Neuronal stem cell (in vitro differentiated cells): ENCODE measurements at places on chromosomes 13 and 19.

- no peak for DNase-seq
Observed at GRCh38 chr13:70894258-70894657, 786.0 kb upstream of the KLHL1 start.

- no peak for DNase-seq
Observed at GRCh38 chr13:35554972-35555623, 78.6 kb upstream of the MAB21L1 start.

GRCh38 chr19:11570039-11570462 is 7.4 kb downstream of the ACP5 start:
- DNase-seq: no peak

GRCh38 chr19:57434386-57435061 is 601 bp upstream of the ZNF749 start:
- DNase-seq: no peak

DNA sequence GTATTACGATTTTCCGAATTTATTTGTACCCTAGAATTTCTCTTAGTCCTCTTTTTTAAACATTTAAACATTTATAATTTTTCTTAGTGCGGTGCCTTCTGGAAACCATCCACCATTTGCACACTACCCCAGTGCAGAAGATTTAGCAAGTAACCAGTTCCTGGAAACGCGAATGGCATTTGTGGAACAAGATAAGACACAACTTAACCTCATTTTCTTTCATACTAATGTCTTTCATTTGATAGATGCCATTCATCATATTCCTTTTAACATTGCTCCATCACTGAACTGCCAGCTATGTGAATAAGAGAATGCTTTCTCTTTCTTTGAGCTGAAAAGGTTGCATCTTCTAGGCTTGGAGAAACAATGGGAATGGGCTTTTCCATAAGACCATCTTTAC is 6.8 kb downstream of the FRY start:
- no peak for DNase-seq

DNA sequence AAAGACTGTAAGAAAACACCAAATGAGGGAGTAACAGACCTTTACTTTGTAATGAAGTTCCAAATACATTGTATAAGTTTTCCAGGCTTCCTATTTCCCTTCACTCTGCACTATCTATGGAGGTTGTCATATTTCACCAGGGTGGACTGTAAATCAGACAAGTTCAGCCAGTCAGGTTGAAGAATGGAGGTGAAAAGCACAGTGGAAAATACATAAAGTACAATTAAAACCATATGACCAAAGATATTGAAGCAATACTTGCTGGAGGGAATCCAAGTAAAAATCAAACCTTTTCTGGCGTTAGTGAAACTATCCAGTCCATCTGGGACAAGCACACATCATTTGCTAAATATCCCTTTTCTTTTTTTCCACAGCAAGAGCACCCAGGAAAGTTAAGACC is 3.2 kb downstream of the LHFPL6 start:
- no peak for DNase-seq

- DNase-seq: no peak
Observed at GRCh38 chr13:94177041-94177440, 302.4 kb downstream of the DCT start.

DNA sequence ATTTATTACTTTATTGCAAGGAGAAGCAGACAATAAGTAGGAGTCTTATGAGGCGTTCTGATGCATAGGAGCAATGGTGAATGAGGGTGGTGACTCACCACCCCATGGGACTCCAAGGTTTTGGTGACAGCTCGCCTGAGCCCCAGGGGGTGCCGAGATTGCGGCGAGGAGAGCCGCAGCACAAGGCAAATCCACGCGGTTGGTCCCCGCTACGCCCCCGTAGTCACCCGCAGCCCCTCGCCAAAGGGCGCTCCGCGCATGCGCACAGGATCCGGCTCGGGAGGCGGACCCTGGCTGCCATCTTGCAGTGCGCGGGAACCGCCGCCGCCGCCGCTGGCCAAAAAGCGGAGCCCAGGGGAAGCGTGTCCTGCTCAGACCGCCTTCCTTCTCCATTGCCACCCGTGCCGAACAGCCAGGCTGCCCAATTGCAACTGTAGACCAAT is at the start of gene NAA16:
TSS of gene NAA16 (plus strand) at position 305 of the 443 bp plus-strand sequence. CDS start 262 bp downstream, outside the sequence.
- peak; percentile 91 for DNase-seq

DNA sequence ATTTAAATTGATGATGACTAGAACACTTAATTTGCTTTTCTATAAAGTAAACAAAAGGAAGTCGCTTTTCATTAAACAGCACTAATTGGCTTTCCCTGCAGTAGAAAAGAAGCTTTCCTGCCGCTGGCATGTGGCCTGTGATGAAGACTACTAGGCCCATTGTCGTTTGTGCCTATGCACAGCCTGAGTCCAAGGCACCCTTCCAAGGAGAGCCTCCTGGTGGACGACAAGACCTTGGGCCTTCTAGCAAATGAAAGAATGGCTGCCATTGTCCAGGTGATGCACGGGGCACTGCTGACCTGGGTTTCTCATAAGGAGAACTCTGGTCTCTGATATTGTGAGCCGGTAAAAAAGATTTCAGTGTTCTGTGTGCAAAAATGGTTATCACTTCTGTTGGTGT is 233.0 kb downstream of the COL4A1 start:
- no peak for DNase-seq

DNA sequence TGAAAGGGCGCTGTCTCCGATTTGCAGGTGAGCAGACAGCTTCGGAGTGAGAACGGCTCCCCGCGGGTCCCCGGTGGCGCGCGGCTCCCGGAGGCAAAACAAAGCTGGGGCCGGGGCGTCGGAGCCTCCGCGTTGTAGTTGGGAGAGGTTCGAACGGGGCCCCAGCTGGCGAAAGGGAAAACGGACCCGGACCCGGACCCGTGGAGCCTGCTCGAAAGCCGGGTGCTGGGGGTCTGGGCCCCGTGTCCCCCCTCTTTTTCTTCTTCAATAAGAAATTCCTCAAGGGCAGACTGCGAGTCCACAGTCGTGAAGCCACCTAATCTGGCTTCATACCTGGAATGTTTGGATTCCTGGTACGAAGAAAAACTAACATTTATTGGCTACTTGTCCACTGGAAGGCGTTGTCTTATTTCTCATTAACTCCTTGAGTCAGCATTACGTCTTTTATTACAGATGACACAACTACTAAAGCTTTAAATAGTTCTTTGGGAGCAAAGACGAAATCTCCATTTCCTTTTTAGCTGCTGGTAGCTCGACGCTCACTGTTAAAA is 632 bp upstream of the MTIF3 start:
- DNase-seq: peak; percentile 5

- DNase-seq: no peak
Observed at GRCh38 chr13:96141032-96141431, 51.1 kb downstream of the HS6ST3 start.
